Fibroblast of upper back skin (primary cell): ENCODE measurements at places on chromosomes 16 and 17.

- DNase-seq, result peak; percentile 75
These were observed at the start of gene CACNB1 for GRCh38 chr17:39197380-39198185. Gene CACNB1, minus strand, starts transcription at chr17:39197669. Its CDS starts 174 bp downstream, at chr17:39197495.

- DNase-seq, result no peak
These were observed 625.6 kb downstream of the TMEM114 start for GRCh38 chr16:7964744-7965143.

GRCh38 chr16:86635176-86635876, 57.0 kb downstream of the FOXL1 start:
- peak; percentile 80 for DNase-seq

DNA sequence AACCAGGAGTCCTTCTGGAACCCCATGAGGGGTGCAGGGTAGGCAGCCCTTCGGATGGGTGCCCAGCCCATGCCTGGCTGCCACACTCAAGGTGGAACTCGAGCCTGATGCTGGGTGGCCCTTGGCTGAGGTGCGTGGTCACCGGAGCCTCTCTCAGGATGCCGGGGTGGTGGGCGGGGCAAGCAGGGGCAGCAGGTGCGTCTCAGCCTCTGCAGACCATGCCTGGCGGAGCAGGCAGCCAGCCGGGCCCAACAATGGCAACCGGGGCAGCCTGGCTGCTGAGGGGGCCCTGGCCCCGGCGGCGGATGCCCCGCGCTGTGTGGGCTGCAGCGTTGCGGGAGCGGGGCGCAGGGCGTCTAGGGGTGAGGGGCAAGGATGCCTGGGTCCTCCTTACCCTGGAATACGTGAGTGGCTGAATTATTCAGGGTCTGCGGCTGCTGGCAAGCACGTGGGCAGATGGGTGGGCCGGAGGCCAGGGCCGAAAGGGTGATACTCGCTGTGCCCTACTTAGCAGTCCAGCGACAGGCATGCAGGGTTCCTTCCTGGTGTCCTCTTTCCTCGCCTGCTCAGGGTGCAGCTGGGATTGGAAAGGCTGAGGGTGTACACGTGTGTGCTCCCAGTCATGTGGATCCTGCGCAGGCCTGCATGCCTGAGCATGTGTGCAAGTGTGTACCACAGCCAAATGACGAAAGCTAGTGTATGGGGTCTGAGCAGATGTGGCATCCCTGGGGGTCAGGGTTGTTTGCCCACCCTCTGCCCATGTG, 14.6 kb downstream of the MYO15A start:
- DNase-seq, result no peak

DNA sequence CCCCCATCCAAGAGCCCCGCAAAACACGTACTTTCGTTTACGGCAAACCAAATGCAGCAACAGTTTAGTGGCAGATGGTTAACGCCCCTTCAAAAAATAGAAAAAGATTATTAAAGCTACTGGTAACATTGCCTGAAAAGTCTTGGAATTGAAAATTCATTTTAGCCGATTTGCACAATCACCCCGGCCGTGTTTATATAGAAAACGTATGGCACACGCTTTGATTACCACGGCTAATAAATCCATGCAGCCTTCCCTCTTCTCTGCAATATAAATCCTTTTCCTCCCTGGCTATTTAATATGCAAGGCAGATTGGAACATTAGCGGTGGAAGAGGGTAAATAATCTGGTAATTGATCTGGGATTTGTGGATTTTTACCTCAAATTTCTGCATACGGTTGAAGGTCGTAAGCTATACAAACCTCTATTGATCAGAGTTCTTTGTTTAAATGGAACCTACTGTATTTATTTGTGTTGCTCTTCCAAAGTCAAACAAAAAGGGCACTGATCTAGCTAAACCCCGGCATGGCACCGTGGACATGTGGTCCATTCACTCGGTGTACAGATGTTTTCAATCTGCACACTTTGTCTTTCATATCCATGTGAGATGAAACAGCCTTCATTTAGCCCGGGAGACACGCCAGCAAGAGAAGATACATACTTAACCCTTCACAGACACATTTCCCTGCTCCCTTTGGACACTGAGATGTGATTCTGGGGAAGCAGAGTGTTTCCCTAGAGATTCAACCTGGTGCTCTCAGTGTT, 238.1 kb upstream of the MAF start:
- DNase-seq, result peak; percentile 52

DNA sequence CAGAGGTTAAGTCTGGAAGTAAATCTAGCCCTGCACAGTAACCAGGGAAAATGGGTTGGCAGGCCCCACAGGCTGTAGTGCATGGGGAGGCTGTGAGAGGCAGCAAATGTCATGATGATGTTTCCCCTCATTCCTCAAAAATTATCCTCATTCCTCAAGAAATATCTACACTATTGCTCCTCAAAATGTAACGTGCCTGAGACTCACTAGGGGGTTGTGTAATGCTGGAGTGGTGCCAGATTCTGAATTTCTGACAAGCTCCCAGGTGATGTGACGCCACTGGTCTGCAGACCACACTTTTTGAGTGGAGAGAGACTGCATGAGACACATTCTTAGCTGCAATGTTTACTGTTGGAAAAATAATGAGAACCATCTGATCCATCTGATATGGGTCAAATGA, 1.2 kb upstream of the MPP3 start:
- DNase-seq, result peak; percentile 84

GRCh38 chr16:64996641-64997040, 125.2 kb downstream of the CDH11 start:
- DNase-seq, result no peak

DNA sequence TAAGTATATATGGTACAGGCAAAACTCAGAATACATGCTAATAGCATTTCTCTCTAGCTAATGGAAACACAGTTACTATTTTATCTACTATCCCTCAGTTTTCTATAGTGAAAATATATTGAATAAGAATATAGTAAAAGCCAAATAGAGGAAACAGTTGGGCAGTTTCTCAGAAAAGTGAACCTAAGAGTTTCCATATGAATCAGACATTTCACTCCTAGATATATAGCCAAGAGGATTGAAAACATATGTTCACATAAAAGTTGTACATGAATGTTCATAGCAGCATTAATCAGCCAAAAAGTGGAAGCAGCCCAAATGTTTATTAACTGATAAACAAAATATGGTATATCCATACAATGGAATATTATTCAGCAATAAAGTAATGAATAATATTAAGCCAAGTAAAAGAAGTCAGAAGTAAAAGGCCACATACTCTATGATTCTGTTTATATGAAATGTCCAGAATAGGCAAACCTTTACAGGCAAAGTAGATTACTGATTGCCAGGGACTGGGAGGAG, 134.6 kb downstream of the CYB561 start:
- peak; percentile 36 for DNase-seq
